Gastrocnemius medialis (tissue), 4 donors: ENCODE measurements at places on chromosomes 6 and 20. TPM values are rescaled to one million over a fixed set of nuclear protein-coding genes. Genes with fewer than 3 reads are reported as not detected.

DNA sequence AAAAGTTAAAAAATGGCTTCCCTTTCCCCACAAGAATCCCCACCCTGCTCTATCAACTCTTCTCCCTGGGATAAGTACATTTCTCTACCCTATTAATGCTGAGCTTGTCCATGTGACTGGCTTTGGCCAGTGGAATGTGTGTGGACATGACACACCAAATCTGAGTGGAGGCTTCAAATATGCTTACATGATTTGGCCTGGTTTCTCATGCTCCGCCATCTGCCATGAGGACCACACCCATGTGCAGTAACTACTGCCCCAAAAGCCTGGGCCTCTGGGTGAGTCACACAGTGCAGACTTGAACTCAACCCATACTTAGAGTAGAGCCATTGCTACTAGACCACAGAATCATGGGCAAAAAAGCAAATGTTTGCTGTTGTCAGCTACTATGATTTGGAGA is 65.4 kb downstream of the PRND start:
- no peak for DNase-seq

GRCh38 chr6:14386668-14387067 is 269.1 kb downstream of the CD83 start:
- DNase-seq, result no peak

GRCh38 chr6:109793792-109794191 is 102.7 kb downstream of the FIG4 start:
- DNase-seq, result no peak

DNA sequence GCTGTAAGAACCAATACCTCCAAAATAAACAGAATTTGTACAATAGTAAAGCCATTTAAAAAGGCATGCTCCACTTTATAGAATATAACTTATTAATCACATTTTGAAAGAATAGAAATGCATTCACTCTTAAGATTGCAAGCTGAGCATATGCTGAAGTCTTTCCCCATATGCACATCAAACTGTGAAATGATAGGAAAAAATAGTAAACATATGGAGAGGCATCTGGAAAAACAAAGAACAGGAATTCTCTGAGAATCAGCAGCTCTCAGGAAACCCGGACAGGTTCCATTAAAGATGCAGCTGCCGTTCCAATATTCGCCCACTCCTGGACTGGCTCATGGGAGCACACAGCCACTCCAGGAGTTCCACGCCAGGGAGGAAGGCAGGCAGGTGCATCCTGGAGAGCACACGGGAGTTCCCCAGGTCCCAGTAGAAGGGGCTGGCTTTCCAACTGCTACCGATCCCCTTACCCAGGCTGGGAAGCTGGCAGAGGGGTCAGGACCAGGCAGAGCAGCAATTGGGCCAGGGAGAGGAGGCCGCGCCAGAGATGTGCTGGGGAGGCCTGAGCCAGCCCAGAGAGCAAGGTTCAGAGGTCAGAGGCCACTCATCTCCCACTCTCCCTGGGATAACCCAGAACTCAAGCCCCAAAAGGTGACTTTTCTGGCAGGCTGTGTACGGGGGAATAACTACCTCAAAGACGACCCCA is 111.1 kb downstream of the DLL1 start:
- DNase-seq, result no peak

MAPK13 gene
- total RNA-seq, result 0.82 TPM

- peak; percentile 42 for DNase-seq
Observed at GRCh38 chr6:109322825-109323224, 59.4 kb downstream of the CD164 start.

COL9A3 gene
- 0.41 TPM for total RNA-seq

SIRPD gene
- total RNA-seq, result not detected

LY6G6D gene
- total RNA-seq, result not detected

- no peak for DNase-seq
Observed at GRCh38 chr6:27312950-27313271, 838 bp upstream of the POM121L2 start.

DNA sequence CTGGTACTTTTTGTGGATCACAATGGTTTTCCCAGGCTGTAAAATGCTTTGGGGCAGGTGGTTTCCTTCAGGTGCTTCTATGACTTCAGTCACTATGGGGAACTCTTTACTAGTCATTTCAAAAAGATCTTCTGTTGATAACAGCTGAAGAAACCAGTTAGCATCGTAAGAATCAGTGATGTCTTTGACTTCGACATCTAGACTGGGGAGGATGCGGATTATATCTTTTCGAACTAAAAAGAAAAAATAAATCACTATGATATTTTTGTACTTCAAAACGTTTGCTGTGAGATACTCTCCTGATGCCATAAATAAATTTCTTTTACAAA is 87.2 kb downstream of the THEMIS start:
- DNase-seq, result no peak

DNA sequence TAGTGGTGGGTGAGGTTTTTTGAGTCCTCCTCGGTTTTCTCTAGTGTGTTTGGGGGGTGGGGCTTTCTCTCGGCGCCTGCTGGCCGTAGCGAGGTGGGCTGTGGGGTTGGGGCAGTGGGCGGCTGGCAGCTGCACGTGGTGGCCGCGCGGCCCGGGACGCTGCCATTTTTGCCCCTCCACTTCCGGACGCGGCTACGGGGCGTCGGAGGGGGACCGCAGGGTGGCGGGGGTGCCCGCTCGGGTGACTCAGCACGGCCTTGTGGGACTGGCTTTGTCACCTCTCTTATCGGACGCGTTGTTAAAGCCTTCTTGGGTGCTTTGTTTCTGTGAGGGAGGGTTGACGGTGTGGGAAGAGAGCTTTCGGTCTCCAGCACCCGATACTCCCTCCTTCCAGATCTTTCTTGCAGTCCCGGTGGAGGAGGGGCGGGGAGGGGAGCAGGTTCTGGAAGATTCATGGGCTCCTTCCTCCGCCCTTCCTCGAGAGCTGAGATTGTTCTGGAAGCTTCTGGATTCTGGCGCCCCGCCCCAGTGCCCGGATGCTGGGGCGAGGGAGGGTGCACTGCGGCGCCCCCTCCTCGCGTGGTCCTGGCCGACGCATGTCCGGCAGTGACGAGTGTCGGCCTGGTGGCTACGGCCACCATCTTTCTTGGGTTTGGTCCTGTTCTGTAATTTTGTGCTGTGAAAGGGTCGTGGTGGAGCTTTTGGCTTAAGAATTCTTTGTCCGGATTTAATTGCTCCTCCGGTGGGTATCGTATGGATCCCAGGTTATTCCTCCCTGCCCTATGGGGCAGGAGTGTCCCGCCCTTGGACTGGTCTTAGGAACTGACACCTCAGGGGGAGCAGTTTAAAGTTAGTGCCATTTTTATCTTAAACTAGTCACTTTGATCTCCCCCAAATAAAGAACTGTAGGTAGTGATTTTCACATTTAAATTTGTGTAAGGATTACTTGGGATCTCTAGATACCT is 719 bp downstream of the HSP90AB1 start:
- DNase-seq, result peak; percentile 77

GRCh38 chr6:37200085-37200484 is 30.1 kb downstream of the PIM1 start:
- no peak for DNase-seq

DNA sequence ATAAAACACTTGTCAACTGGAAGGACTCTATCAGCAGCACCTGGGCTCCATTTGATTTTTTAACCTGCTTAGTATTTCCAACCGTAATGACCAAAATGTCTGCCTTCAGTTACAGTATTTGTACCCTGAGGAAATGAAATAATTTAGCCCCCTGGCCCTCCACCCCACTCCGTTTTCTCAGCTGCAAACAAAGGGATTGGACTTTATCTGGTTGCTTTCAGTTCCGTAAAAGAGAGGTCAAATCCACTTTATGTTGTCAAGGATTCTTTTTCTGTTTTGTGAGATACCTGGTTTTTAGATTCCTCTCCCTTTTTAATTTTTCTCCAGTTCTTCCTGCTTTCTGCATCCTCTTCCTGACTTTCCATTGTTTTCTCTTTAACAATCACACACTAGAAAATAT is 64.4 kb upstream of the BMP2 start:
- no peak for DNase-seq

- no peak for DNase-seq
Observed at GRCh38 chr6:50330347-50330746, 280.6 kb upstream of the DEFB112 start.

GRCh38 chr6:2684766-2685754 is 65.7 kb downstream of the MYLK4 start:
- DNase-seq, result no peak
